ENCODE measurements at places on chromosomes 5 and 9. TPM values are rescaled to one million over a fixed set of nuclear protein-coding genes. Genes with fewer than 3 reads are reported as not detected.
A peak's percentile ranks its signal among the peaks of the same experiment; 100 is the strongest.

DNA sequence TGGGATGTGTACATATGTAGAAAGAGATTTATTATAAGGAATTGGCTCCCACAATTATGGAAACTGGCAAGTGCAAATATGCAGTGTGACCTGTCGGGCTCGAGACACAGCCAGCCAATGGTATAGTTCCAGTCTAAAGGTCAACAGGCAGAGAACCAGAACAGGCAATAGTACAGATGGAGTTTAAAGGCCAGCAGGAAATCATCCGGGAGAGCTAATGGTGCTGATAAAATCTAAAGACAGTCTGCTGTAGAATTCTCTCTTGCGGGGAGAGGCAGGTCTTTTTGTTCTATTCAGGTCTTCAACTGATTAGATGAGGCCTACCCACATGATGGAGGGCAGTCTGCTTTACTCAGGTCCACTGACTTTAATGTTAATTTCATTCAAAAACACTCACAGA is 21.8 kb downstream of the ANKRD31 start:
- H3K27ac ChIP-seq, result no peak overlapping the region
- H3K4me3 ChIP-seq, result no peak overlapping the region
- H3K27me3 ChIP-seq, result peaks cover 2% of the 10 kb centered on the region
- peaks cover 7% of the 10 kb centered on the region for H3K36me3 ChIP-seq
- DNase-seq, result no peak

DNA sequence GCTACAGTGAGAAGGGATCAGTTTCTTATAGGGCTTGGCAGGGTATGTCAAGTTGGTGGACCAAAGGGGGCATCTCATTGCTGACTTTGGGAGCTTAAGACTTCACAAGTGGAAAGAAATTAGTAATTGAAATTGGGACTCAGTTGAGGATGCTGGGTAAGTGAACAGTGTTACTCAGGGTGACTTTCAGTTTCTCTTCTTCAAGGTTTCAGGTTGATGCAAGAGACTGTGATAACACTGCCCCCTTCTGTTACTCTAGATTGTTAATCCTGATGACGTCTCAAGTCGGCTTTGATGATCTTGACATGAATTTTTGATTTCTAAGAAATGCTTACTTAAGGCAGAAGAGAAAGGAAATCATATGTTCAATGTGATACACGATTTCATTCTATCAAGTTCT is 21.3 kb downstream of the KCTD16 start:
- no peaks in the 10 kb centered on the region for H3K36me3 ChIP-seq
- H3K27me3 ChIP-seq, result peaks cover 8% of the 10 kb centered on the region
- no peak overlapping the region for H3K27ac ChIP-seq

DNA sequence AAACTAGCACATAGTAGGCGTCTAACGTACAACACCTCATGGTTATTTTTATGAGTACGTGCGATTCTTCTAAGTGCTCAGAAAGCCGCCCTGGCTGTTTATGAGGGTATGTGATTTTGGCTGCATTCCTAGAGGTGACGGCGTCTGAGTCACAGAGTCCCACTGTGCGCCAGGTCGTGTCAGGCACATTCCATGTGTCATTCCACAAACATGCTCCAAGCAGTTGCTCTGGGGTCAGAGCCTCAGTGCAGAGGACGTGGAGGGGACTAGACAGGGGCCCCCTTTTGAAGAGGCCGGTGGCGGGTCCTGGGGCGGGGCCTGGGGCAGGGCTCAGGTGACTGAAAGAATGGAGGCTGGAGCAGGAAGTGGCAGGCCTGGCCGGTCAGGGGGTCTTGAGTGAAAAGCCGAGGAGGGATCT is 51.9 kb downstream of the NEK6 start:
- peaks cover 2% of the 10 kb centered on the region for H3K27me3 ChIP-seq
- H3K27ac ChIP-seq, result no peak overlapping the region
- DNase-seq, result no peak
- H3K4me1 ChIP-seq, result no peaks in the 10 kb centered on the region
- H3K4me3 ChIP-seq, result no peak overlapping the region

DNA sequence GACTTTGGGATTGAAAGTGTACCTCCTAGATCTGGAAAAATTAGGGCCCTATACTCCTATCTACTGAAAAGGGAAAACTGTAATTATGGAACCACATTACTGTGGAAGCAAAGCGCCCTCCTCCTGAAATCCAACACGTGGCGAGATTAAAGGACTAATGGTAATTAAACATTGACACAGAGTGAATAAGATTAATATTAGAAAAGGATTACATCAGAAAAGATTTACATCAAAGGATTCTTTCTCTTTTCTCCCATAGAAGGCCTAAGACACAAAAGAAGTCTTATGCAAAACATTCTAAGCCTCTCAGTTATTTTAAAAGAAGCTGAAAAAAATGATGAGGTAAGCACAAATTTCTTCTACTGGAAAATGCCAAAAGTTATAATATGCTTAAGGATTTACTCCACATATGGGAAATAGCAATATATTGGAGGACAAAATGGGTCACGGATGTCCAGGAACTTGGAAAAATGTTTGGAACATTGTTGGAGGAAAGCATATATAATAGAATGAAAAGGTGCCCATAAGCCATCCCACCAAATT is 227.8 kb downstream of the TRPM3 start:
- no peaks in the 10 kb centered on the region for H3K36me3 ChIP-seq
- H3K4me1 ChIP-seq, result no peaks in the 10 kb centered on the region
- no peaks in the 10 kb centered on the region for H3K27me3 ChIP-seq
- no peak for DNase-seq
- no peak overlapping the region for H3K4me3 ChIP-seq

GRCh38 chr9:110059461-110059860 is 148.5 kb downstream of the C9orf152 start:
- H3K27me3 ChIP-seq, result no peaks in the 10 kb centered on the region
- H3K4me3 ChIP-seq, result no peak overlapping the region
- H3K27ac ChIP-seq, result no peak overlapping the region
- peaks cover 58% of the 10 kb centered on the region for H3K4me1 ChIP-seq
- peaks cover 23% of the 10 kb centered on the region for H3K36me3 ChIP-seq
- DNase-seq, result no peak

DNA sequence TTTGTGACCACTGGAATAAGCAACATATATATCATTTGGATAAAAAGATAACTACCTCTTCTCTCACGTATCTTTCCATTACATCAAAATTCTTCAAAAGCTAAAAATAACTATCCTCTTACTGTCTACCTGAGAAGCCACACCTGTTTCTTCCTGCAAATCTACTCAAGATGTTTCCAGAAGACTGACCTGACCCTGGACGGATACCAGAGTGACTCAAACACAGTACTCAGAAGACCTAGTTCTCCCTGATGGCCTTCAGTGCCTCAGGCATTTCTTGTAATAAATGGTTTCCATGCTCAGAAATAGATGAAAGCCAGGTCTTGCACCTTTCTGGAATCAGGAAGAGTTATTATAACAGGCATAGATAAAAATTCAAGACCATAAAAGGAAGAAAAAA is 245.9 kb upstream of the PIK3R1 start:
- DNase-seq, result no peak
- H3K27ac ChIP-seq, result no peak overlapping the region
- H3K4me3 ChIP-seq, result no peak overlapping the region

GRCh38 chr9:107460153-107461023 is 29.2 kb downstream of the KLF4 start:
- H3K27ac ChIP-seq, result no peak overlapping the region
- no peaks in the 10 kb centered on the region for H3K4me1 ChIP-seq
- peaks cover 14% of the 10 kb centered on the region for H3K27me3 ChIP-seq
- DNase-seq, result no peak
- H3K4me3 ChIP-seq, result no peak overlapping the region

DNA sequence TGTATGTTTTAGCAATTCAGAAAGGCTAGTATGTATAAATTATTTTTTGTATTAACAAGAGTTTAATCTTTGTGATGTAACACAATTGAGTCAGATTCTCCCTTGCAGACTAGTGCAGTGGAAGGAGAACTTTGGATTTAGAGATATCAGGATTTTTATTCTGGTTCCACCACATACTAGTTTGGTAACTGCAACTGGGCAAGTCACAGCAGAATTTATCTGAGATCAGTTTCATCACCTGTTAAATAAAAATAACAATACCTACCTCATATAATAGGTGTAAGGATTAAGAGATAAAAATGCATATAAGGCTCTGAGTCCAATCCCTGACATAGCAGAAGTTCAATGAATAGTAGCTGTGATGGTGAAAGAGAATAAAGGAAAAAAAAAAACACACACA is 34.0 kb upstream of the ZNF462 start:
- H3K27ac ChIP-seq, result no peak overlapping the region
- H3K27me3 ChIP-seq, result no peaks in the 10 kb centered on the region
- H3K4me1 ChIP-seq, result no peaks in the 10 kb centered on the region
- H3K36me3 ChIP-seq, result no peaks in the 10 kb centered on the region

DNA sequence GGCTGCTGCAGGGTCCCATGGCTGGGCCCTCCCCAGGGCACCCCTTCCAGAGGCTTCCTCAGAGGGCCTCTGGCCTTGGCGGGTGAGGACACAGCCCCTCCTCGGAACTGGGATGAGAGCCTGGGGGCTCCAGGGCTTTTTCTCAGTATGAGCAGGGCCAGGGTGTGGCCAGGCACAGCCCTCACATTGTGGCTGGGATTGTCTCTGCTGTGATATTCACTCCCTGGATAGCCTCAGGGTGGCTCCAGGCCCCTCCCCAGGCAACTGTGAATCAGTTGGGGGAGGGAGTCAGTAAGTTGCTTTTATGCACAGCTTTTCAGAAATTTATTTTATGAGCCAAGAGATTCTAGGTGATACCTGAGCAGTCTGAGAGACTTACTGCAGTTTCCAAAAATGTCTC is 135.7 kb downstream of the CACNA1B start:
- H3K27ac ChIP-seq, result no peak overlapping the region
- no peaks in the 10 kb centered on the region for H3K27me3 ChIP-seq
- DNase-seq, result no peak

GRCh38 chr5:32984851-32985610 is 273.9 kb downstream of the NPR3 start:
- no peak overlapping the region for H3K27ac ChIP-seq
- H3K27me3 ChIP-seq, result no peaks in the 10 kb centered on the region
- no peak for DNase-seq
- no peaks in the 10 kb centered on the region for H3K4me1 ChIP-seq

GRCh38 chr9:13431692-13432091 is 152.2 kb upstream of the MPDZ start:
- H3K27me3 ChIP-seq, result no peaks in the 10 kb centered on the region
- H3K36me3 ChIP-seq, result no peaks in the 10 kb centered on the region
- DNase-seq, result no peak
- no peaks in the 10 kb centered on the region for H3K4me1 ChIP-seq
- no peak overlapping the region for H3K27ac ChIP-seq

DNA sequence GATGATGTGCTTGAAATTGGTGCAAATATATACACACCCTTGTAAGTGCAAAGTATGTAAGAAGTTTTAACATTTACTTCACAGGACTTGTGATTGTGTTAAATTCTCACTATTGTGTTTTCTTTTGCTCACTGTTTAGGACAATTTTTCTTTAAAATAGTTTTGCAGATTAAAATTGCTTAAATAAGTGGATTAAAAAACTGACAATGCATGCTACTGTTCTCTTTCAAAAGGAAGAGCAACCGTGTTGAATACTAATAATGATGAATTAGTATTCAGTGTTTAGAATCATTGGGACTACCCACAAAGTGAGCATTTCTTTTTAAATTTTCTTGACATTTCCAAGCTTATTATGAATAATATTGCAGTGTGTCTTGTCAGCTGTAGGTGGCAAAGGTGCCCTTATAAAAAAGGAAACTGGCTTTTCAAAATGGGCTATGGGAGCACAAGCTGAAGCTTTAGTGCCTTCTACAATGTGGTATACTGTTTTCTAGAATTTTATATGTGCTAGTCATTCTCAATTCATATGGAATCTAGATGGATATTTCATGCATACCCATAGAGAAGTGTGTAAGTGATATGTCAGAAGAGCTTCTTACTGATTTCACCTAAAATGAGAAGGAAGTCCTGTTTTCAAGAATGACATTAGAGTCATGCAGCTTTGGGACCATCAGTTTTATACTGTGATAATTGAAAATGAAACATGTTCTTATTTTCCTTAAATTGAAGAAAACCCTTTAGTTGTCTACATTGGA is 35.4 kb downstream of the SREK1 start:
- no peak overlapping the region for H3K4me3 ChIP-seq
- no peaks in the 10 kb centered on the region for H3K27me3 ChIP-seq
- peaks cover 49% of the 10 kb centered on the region for H3K36me3 ChIP-seq
- peaks cover 15% of the 10 kb centered on the region for H3K4me1 ChIP-seq
- no peak for DNase-seq

GRCh38 chr9:72592502-72593403 is 71.3 kb downstream of the TMC1 start:
- H3K4me1 ChIP-seq, result peaks cover 46% of the 10 kb centered on the region
- H3K27ac ChIP-seq, result no peak overlapping the region

GRCh38 chr5:178632285-178632684 is 5.4 kb upstream of the CLK4 start:
- peaks cover 2% of the 10 kb centered on the region for H3K36me3 ChIP-seq
- peaks cover 20% of the 10 kb centered on the region for H3K27me3 ChIP-seq
- no peak for DNase-seq
- H3K27ac ChIP-seq, result no peak overlapping the region
- no peak overlapping the region for H3K4me3 ChIP-seq

GRCh38 chr9:113375057-113376023 is 1.4 kb downstream of the HDHD3 start:
- H3K27ac ChIP-seq, result peak overlapping the region; percentile 71
- H3K4me3 ChIP-seq, result peak overlapping the region; percentile 83
- no peak for DNase-seq
- H3K4me1 ChIP-seq, result peaks cover 11% of the 10 kb centered on the region
- H3K36me3 ChIP-seq, result peaks cover 11% of the 10 kb centered on the region

DNA sequence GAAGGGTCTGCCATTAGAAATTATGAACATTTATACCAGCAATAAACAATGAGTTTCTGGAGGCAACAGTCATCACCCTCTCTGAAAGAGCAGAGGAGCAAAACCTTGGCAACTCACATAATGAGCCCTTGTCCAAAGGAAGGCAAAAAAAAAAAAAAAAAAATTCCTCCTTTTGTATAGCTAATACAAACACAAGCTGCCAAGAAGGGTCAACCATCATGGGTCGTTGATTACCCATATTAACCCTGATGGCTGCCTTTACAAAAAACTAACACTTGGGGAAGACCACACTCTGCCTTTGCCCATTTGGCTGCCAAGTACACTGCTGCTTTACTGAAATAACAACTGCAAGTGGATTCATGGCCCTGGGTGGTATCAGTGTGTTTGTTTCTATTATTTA is 272.7 kb downstream of the ADAMTSL1 start:
- DNase-seq, result no peak
- no peaks in the 10 kb centered on the region for H3K36me3 ChIP-seq
- peaks cover 8% of the 10 kb centered on the region for H3K27me3 ChIP-seq
- H3K4me1 ChIP-seq, result no peaks in the 10 kb centered on the region

DNA sequence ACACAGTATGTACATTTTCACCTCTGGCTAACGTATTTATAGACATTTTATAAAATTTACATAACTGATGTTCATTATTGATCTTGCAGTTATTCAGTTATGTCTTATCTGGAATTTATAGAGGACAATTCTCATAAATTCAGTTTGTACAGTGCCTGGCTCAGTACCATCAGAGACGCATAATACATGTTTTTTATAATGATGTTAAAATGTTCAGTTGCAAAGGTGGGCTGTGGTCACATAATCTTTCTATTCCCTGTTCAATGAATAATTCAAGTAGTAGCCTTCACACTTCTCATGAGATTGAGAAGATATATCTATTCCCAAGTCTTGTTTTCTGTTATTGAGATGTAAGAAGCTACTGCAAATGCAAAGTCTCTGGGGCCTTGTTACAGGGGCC is 393.1 kb upstream of the ARRDC3 start:
- no peaks in the 10 kb centered on the region for H3K36me3 ChIP-seq
- H3K4me3 ChIP-seq, result no peak overlapping the region
- no peaks in the 10 kb centered on the region for H3K4me1 ChIP-seq
- no peaks in the 10 kb centered on the region for H3K27me3 ChIP-seq

CATSPER3 gene
- total RNA-seq, result 0.81 TPM

MCIDAS gene
- 0.10 TPM for total RNA-seq

LCN9 gene
- total RNA-seq, result not detected

SPATA31D4 gene
- not detected for total RNA-seq

RGS14 gene
- 37.8 TPM for total RNA-seq
